Panc1 (cell line): ENCODE measurements at places on chromosomes 2 and 18. TPM values are rescaled to one million over a fixed set of nuclear protein-coding genes. Genes with fewer than 3 reads are reported as not detected.
A peak's percentile ranks its signal among the peaks of the same experiment; 100 is the strongest.

Gene MSGN1
- total RNA-seq: not detected

Gene COLEC11
- total RNA-seq: 0.31 TPM

Gene CEBPZ
- 63.8 TPM for total RNA-seq

Gene L3MBTL4
- total RNA-seq: 0.87 TPM

Gene LIMS2
- total RNA-seq: 8.9 TPM

Gene FAM124B
- total RNA-seq: 0.08 TPM

Gene NAGK
- total RNA-seq: 80.2 TPM

Gene OSBPL6
- total RNA-seq: 2.1 TPM

Gene TSGA10
- 7.5 TPM for total RNA-seq

Gene SERPINB3
- not detected for total RNA-seq

Gene LRRTM4
- 0.23 TPM for total RNA-seq

Gene RIT2
- total RNA-seq: not detected

Gene PLGLB2
- not detected for total RNA-seq

Gene MROH2A
- not detected for total RNA-seq

Gene CCDC178
- total RNA-seq: not detected

Gene ATP8B1
- total RNA-seq: 12.5 TPM

DNA sequence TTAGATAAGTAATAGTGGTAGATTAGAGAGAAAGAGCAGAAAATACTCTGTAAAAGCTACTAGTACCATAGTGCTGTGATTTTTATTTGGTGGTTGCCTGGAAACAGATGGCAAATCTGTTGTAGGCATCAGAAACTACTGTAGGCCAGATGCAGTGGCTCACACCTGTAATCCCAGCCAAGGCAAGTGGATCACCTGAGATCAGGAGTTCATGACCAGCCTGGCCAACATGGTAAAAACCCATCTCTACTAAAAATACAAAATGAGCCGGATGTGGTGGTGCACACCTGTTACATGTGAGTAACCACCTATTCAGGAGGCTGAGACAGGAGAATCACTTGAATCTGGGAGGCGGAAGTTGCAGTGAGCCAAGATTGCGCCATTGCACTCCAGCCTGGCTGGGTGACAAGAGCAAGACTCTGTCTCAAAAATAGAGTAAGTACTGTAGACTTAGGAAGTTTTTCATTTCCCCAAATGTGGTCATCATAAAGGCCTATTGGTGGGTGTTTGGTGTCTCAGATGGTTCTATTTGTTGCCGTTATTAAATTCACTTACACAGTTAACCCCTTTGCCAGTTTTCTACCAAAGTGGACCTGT lies 79.6 kb downstream of the SPTBN1 start:
- no peak for DNase-seq

DNA sequence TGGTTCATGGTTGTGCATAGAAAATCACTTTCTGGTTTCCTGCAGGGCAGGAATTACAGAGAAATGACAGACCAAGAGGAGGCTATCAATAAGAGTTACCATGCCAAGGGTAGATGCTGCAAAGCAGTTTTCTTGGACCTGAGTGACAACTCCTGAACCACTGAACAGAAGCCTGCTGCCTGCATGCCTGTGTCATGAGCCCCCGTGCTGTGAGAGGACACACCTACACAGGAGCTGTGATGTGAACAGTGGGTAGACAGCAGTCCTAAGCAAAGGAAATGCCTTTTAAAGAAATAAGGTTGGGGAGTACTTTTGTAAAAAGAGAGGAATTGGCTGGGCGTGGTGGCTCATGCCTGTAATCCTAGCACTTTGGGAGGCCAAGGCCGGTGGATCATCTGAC lies 54.2 kb upstream of the CREB1 start:
- DNase-seq: no peak

GRCh38 chr2:11998626-11999378 lies 252.4 kb downstream of the LPIN1 start:
- no peak for DNase-seq

GRCh38 chr2:153077311-153077710 lies 358.9 kb downstream of the ARL6IP6 start:
- DNase-seq: no peak

DNA sequence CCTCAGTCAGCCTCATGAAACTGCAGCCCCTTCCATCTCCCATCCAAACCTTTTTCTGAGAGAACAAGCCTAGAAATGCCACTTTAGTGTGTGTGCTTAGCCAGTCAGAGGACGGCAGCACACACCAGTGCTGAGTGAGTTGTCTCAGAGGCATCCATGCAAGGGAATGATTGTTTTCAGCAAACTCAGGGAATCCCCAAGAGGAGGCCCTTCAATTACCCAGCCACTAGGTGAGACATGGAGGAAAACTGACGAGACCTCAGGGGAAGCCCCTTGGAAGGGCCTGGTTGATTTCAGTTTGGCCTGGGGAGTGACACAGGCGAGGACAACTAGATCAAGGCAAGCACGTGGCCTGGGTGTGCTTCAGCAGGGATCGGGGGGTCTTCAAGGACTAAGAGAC lies 49.7 kb downstream of the APOB start:
- no peak for DNase-seq

DNA sequence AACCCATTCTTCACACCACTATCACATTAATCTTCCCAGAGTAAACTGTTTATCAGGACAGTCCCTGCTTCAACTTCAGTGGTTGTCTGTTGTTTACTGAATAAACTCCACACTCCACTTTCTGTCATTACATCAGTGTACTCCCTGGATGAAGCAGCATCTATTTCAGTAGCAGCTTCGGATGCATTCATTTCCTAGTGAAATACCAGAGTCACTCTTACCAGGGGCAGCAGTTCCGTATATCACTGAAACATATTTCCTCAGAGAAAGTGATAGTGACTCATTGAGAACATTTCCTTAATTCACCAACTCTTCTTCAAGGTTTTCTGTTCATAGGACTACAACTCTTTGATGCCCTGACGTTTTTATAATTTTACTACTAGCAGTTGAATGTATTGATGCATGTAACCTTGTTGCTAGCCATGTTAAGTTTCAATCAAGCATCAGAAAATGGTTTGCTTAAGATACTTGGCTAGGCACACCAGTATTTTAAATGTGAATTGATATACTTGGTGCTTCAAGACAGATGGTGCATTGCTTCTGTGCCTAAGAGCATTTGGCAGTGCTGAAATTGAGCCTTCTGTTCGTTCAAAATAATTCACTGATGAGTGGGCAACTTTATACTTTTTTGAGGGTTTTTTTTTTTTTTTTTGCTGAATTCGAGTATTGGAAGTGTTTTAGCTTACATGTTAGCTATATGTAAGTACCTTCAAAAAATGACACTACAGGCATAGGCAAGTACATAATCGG lies 92.3 kb downstream of the UBE2E3 start:
- no peak for DNase-seq

- no peak for DNase-seq
Measured at GRCh38 chr2:180980943-180981911, 822 bp downstream of the UBE2E3 start.

- DNase-seq: no peak
Measured at GRCh38 chr2:235988271-235989015, 179.7 kb downstream of the GBX2 start.

DNA sequence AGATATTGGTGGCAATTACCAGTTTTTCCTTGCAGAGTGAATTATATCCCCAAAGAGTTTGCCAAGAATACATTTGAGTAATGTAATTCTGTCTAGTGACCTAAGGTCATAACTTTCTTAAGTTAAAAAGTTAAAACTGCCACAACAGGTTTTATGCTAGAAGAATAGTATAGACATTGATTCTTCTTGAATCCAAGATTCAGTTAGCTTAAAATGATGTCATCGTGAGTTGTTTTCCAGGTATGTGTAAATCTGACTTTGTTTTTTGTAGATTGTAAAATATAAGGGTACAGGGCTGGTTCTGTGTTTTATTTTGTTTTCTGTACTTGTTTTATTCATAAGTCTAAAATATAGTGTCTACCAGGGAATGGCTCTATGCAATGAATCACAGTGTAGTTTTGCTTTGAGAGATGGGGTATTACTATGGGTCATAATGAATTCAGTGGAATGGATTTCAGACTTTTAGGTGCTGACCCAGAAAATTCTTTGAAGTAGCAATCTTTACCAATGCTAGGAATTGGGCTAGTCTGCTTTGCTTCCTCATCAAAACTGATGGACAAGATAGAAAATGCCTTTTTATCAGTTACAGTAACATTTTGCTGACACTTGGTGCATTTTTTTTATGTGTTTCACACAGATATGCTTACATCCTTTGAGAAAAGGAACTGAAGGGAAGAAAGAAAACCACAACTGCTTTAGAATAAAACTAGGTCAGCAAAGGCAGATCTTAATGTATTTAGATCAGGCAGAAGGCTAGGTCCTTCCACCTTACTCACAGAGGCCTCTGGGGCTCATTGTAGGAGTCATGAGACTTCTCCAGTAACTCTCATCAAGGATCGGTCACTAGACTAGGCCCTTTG lies 20.8 kb upstream of the MGAT5 start:
- DNase-seq: no peak

- no peak for DNase-seq
Measured at GRCh38 chr2:200461846-200462710, 47.8 kb downstream of the KCTD18 start.

- DNase-seq: no peak
Measured at GRCh38 chr18:13225261-13225660, 6.7 kb downstream of the LDLRAD4 start.

- DNase-seq: peak; percentile 20
Measured at GRCh38 chr2:172931918-172932520, 143.6 kb upstream of the MAP3K20 start.

GRCh38 chr2:186645999-186646398 lies 47.9 kb upstream of the FAM171B start:
- DNase-seq: no peak

DNA sequence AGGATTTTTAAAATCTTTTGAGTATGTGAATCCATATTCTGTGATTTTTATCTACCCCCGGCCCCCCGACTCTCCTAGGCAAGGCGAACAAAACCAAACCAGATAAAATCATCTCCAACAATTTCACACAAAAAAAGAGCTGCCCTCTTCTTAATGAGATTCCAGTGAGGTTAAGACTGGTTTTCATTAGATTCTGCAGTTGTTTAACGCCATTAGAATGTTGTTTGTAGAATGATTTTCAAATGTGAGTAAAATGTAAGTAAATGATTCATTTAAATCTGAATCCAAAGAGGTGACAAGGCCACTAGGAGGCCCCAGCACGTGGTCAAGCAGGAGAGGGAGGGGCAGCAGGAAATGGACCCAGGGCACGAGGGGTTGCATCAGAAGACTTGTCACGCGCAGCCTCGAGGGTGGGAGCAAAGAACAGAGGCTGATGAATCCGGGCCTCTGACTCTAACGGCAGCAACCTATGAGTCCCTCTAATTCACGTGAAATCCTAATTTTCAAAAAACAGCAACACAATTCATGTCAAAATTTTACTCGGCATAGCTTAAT lies 24.3 kb upstream of the KLHL29 start:
- no peak for DNase-seq

- DNase-seq: no peak
Measured at GRCh38 chr2:73979686-73980085, 5.0 kb upstream of the TET3 start.

DNA sequence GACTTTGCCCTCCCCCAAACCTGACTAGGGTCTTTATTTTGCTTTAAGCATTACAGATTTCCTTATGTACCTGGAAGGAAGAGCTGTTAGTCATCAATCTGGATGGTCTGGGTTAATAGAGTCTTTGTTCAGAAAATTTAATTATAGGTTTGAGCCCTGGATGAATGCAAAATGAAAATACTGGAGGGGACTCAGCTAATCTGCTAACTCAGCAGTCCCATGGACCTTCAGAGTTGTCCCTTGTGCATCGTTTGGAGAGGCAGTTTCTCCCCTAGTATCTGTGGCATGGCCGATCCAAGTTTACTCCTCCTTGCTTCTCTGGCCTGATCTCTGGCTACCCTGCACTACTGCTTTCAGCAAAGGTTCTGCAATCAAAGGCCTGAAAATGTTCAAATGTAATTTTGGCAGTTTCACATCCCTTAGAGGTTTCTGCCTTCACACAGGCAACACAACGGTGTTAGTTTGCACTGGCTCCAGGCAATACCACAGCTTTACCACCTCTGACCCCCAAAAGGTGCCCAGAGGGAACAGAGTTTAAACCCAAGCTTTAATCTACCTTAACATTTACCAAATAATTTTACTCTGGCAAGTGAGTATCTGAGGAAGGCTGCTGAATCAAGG lies 134.3 kb downstream of the THADA start:
- DNase-seq: no peak

DNA sequence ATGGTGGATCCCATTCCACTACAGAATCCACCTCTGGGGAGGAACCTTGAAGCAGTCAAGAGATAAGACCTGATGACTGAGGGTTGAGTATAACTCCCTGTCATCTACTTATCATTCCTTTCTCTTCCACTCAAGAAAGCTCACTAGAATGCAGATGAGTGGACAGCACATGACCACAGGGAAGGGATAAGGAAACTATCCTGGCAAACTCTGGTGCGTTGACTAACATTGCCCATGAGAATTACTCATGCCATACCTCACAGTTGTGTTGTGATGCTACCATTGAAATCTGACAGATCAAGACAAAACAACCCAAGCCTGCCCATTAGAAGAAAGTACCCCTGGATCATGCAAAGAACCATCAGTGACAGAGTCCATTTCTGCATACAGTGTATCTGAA lies 26.5 kb downstream of the SLC16A14 start:
- DNase-seq: no peak

- no peak for DNase-seq
Measured at GRCh38 chr2:101843048-101843447, 145.5 kb downstream of the MAP4K4 start.

GRCh38 chr2:29326926-29327325 lies 211.7 kb downstream of the CLIP4 start:
- no peak for DNase-seq

GRCh38 chr2:150282357-150282756 lies 205.1 kb downstream of the RND3 start:
- no peak for DNase-seq

DNA sequence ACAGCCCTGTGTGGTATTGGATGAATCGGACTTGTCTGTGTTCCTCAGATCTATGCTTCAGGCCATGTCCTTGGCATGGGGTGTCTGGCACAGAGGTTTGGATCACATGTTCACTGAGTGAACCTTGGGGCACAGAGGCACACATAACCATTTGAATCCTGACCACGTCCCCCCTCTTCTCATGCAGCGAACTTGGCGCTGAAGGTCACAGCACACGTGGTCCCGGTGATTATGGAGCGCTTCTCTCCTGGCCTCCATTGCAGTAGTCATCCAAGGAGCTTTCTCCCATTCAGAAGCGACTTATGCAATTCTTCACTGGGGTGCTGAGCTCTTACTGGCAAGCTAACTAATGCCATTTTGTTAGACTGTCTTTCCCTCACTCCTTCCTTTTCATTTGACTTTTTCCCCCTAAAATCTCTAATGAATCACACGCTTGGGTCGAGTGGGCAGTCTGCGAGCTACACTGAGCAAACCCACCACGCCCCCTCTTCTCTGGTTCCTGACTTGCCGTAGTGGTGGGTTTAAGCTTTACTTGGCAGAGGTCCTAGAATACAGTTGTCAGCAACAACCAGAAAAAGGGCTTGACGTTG lies 59.4 kb downstream of the KCNG2 start:
- peak; percentile 42 for DNase-seq

DNA sequence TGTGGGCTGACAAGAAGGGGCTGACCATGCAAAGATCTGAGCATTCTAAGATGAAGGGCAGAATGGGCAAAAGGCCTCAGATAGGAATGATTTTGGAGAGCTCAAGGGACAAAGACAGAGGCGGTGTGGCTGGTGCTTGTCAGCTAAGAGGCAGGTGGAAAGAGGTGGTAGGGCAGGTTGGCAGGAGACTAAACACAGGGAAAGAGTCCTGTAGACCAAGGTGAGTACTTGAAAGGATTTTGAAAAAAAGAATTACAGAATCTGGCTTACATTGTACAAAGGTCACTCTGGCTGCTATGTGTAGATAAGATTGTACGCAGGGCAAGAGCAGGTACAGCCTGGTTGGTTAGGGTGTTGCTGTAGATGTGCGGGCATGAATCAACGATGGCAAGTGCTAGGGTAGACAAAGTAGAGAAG lies 50.6 kb downstream of the STK39 start:
- DNase-seq: no peak
